NCI-H1092 treated with DMSO at 0.1 percent for 48 hours (cell line): ENCODE measurements at places on chromosomes 2 and 18.

DNA sequence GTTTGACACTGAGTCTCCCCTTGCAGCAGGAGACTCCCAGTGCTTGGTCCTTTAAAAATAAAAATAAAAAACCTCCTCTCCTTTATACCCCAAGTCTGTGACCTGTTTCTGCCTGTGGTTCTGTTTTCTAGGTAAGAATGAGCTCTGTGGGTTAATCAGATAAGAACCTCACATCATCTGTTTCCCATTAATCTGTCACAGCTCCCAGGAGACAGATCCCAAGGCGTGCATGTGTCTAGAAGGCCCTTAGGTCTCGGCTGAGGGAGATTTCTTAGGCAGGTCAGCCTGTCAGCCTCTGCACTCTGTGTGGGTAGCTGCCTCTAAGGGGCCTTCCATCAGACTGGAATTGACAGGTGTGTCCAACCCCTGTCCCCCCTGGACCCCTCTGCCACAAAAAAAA is 80.7 kb downstream of the FHOD3 start:
- no peak for DNase-seq

GRCh38 chr2:53436882-53437281 is 330.7 kb upstream of the CHAC2 start:
- DNase-seq: no peak

- no peak for DNase-seq
These were observed 2.0 kb upstream of the ANKRD29 start for GRCh38 chr18:23664674-23665073.

DNA sequence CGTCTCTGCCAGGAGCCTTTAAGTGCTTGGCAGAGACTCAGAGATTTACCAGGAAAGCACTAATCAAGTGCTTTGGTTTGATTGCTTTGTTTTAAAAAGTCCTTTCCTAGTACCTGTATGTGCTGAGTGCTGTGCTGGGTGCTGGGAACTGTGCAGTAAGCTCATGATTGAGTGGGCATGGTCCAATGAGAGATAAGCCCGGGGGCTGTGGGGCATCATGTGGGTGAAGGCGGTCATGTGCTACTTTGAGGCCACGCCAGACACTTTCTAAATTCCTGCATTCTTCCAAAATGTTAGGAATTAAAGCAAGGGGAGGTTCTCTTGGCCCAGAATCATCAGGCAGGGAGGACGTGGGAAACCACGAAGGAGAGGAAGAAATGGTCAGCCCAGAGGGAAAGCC is 109.0 kb downstream of the ACAA2 start:
- DNase-seq: no peak

DNA sequence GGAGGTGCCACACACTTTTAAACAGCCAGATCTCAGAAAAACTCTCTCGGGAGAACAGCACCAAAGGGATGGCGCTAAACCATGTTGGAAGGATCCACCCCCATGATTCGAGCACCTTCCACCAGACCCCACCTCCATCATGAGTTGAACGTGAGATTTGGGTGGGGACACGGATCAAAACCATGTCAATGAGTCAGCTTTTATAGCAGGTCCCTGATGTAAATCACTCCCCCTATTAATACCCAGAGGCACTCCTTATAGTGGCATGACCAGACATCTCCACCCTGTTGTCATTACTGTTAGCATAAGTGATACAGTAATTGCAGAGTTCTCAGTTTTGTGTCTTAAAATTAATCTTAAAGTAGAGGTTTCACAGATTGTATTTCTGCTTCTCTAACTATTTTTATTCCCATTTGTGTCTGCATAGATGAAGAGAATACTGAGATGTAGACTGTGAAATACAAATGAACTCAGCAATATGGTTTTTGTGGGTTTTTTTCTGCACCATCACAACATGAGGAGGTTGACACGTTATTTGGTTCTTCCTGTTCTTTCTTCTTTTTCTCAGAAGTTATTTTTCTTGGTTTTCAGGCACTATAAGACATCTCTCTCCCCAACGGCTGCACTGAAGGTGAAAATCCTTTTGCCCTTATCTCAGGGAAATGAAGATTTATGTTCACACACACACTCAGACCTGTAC is 218.2 kb downstream of the ARL4C start:
- no peak for DNase-seq
